ACHN (cell line): ENCODE measurements at places on chromosomes 5 and 9.
A peak's percentile ranks its signal among the peaks of the same experiment; 100 is the strongest.

- no peak for DNase-seq
Observed at GRCh38 chr5:172365948-172366608, 82.5 kb upstream of the UBTD2 start.

DNA sequence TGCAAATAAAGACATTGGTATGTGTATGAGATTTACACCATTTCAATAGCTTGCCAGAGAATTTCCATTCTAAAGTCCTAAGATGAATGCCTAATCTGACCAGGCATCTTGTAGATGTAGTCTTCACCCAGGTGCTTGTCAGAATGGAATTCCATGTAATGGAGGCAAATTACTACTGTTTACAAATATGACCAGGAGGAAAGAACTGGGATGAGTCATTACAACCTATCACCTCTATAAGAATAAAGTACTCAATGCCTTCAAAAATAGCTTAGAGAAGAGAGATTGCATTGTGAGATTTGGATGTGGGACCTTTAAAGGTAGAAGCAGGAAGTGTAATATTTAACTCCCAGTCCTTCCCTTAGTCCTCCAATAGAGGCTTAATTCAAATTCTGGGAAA is 507.0 kb upstream of the PTGER4 start:
- DNase-seq, result no peak

DNA sequence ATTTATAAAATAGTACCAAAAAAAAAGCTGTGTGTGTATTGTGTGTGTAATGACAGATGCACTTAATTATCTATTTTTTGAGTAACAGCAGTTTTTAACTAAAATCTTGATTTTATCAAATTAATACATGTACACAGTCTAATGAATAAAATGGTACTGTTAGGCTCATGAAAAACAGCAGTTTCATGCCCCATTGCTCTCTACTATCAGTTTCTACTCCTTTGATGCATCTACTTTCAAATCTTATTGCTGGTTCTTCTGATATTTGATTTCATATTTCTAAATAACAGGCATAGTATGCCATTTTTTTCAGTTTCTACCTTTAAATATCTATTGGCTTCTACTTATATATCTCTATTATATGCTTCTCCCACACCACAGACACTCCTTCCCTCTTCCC is 117.4 kb downstream of the CCDC171 start:
- no peak for DNase-seq

GRCh38 chr9:123399803-123400378 is 43.9 kb downstream of the CRB2 start:
- peak; percentile 2 for DNase-seq

DNA sequence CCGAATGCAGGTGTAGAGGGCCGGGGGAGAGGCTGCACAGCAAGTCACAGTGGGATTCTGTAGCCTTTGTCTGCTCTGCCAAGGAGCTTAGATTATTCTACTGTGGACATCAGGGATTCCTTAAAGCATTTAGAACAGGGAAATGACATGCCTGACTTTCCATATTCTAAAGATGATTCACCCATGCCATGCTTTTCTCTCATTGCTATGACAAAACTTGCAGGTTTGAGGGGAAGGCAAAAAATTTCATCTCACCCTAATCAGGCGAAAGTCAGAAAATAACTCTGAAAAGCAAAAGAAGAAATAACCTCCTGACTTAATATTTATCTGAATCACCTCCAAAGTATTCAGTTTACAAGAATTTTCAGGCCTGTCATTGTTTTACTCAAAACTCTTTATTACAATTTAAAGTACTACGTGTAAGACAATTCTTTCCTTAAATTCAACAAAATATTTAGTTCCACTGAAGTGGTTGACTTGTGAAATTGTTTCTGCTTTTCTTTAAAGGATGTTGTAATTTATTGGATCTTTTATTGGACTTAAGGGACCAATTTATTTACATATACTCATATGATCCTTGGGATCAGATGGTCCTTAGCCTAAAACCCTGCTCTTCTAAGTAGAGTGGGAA is 30.0 kb upstream of the GAS1 start:
- no peak for DNase-seq

- no peak for DNase-seq
Observed at GRCh38 chr5:67042176-67043003, 154.2 kb downstream of the CD180 start.

GRCh38 chr5:149745943-149746324 is 15.8 kb downstream of the PPARGC1B start:
- no peak for DNase-seq

GRCh38 chr5:114427204-114427603 is 65.3 kb downstream of the KCNN2 start:
- DNase-seq, result no peak

- DNase-seq, result no peak
Observed at GRCh38 chr5:157076558-157076957, 17.6 kb upstream of the HAVCR1 start.

DNA sequence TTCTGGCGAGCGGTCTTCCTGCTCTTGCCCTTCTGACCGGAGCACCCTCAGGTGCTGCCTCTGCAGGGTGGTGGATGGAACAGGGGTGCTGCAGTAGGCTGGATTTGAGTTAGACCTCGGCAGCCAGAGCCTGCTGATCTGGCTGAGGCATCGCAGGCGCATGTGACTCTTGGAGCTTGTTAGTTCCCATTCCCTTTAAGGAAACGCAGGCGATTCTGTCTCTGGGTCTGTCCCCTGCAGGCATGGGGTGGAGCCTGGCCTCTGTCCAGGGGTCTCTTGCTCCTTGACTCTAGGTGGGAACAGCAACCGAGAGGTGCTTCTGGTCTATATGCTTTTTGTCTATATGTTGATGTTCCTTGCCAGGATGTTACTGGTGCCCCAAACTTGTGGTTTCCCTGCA is 3.1 kb downstream of the WNK2 start:
- no peak for DNase-seq

DNA sequence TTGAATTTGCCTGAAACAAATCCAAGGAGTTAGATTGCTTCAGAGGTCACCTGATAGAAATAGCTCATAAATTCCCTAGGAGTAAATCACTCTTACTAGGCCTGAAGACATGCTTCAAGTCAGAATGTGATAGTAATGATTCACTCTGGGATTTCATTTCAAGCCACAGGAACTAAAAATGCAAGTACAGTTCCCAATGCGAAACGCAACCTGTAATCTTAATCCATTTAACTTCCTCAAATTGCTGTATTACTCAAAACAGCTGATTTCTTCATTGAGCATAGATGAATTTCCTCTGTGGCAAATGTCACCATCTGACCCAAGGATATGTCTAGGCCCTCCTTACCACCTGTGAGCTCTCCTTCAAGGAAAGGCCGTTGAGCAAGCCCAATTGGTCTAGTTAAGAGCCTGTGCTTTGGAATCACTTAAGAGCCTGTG is 32.1 kb upstream of the IL6ST start:
- DNase-seq, result peak; percentile 38

GRCh38 chr9:97518909-97519307 is 17.4 kb downstream of the TMOD1 start:
- DNase-seq, result peak; percentile 64

GRCh38 chr5:34022121-34022705 is 14.4 kb upstream of the AMACR start:
- DNase-seq, result no peak

DNA sequence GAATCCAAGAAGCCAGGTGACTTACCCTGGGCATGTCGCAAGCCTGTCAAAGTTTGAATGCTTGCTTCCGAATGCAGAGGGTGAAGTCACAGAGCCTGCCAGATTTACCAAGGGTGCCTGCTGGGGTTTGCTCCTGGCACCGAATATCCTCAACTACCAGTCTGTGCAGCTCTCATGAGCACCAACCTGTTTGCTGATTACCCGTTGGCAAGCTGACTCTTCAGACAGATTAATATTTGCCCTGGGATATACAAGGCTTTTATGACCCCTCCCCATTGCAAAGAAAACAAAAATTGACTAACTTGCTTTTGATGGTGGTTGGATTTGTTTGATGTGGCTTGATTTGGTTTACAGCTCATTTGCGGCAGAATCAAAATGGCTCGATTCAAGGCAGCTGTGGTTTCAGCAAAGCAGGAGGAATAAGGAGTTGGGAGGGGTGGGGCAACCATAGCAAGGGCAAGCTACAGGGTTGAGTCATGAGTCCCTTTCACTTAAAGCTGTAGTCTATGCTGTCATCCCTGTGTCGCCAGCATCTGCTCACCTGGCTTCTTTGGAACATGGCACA is 82.3 kb upstream of the AGXT2 start:
- DNase-seq, result peak; percentile 76
